ENCODE measurements at places on chromosomes 13 and 19.

- peak; percentile 14 for DNase-seq
Measured at GRCh38 chr13:37085606-37086005, 19.9 kb downstream of the CSNK1A1L start.

GRCh38 chr19:56983171-56983570, 136.6 kb upstream of the USP29 start:
- DNase-seq, result no peak

GRCh38 chr19:38556521-38557174, 61.1 kb downstream of the MAP4K1 start:
- DNase-seq, result no peak

DNA sequence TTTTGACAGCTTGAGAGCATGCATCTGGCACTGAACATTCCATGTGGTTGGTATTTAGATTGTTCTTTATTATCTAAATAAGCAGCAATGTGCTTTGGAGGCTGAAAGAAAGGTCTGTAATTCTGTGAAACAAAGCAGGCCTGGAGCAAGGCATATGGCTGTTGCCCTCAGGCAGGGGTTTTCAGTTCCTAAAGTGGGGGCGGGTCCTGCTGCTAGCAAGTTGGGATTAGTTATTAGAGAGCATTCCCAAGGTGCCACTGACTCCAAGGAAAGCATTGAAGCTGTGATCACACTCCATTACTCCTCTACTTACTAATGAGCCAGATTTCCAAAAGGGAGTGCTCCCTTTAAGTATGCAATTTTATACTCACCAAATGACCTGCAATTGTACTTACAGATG, 432.2 kb downstream of the OLFM4 start:
- no peak for DNase-seq

GRCh38 chr13:41916173-41916954, 44.5 kb downstream of the VWA8 start:
- peak; percentile 61 for DNase-seq

DNA sequence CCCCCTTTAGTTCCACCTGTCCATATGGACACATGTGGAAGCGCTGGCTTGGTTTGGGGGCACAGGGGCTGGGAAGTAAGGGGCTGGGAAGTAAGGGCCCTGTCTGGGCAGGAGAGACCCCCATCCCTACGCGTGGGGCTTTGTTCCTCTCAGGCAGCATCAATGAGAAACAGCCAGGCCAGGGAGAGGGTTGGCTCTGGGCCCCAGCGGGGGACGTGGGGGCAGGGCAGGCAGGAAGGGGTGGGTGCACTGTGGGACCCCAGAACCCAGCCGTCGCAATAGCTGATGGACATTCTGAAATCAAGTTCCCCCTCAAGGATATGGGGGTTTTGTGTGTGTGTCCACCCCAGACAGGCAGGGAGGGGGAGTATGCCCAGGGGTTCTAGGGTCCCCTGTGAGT, 1.2 kb downstream of the NCAN start:
- DNase-seq, result no peak

DNA sequence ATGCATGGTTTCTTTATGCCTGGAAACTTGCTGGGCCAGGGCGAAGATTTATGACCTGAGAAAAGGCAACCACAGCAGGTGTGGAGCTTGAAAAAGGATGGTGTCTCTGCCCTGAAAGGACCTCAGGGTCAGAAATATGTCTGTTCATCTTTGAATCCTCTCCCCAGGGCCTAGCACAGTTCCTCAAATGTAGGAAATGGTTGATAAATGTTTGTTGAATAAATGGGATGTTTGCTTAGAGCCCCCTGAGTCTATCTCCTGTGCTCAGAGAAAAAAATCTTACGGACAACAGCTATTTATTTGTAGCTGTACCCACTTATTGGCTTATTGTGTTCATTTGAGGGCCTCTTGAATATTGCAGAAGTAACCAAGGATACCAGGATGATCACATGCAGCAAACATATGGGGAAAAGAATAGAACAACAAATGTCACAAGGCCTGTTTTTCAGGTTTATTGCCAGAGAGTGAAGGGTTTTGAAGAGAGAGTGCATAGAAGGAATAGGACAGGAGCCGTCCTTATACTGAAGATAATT, 114.5 kb downstream of the KLF5 start:
- no peak for DNase-seq

- no peak for DNase-seq
Measured at GRCh38 chr19:41159881-41160280, 33.1 kb upstream of the CYP2S1 start.

DNA sequence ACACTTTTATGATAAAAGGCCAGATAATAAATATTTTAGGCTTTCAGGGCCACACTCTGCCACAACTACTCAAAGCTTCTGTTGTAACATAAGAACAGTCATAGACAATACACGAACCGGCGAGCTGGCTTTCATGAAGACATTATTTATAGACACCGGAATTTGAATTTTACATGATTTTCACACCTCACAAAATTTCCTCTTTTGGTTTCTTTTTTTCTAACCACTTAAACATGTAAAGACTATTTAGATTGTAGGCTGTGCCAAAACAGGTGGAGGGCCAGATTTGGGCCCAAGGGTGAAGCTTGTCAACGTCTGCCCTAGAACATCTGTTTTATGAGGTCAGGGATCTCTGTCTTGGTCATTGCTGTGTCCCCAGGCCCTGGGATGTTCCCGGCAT, 29.7 kb upstream of the FXYD3 start:
- DNase-seq, result no peak

- DNase-seq, result no peak
Measured at GRCh38 chr13:43757266-43757665, 29.5 kb downstream of the ENOX1 start.

DNA sequence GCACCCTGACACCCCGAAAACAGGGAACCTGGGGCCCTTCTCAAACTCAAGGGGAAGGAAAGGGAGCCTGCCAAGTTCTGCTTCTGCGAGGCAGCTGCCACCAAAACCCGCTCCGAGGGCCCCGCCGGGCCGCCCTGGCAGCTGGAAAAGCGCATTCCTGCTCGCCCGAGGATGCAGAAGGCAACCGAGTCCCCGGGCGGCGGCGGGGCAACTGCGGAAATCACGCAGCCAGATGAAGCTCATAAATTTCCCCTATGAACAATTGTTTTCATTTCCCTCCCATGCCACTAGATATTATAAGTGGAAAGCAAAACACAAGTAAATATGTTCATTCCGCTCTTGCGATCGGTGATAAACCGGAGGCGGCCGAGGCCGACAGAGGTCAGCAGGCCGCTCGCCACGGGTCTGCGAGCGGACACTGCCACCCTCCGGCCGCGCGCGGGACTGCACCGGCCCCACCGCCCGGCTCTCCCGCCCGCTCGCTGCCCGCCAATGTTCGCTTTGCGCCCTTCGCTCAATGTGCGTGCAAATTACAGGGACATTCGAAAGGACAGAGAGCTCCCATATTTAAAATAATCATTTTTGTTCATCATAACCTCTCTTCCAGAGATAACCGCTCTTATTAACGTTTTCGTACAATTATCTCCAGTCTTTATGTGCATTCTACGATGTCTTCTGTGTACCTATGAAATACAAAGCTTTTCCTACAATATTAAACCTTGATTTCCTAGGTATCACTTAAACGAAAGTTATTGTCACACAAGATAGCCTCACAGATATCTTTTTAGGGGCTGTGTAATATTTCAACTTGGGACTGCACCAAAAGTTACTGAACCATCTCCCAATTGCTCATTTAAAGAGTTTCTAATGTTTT, 120.8 kb upstream of the ZNF507 start:
- DNase-seq, result peak; percentile 93

GRCh38 chr13:26819046-26819445, 58.5 kb upstream of the GPR12 start:
- no peak for DNase-seq

GRCh38 chr13:102286326-102286725, 115.5 kb downstream of the FGF14 start:
- DNase-seq, result peak; percentile 9

DNA sequence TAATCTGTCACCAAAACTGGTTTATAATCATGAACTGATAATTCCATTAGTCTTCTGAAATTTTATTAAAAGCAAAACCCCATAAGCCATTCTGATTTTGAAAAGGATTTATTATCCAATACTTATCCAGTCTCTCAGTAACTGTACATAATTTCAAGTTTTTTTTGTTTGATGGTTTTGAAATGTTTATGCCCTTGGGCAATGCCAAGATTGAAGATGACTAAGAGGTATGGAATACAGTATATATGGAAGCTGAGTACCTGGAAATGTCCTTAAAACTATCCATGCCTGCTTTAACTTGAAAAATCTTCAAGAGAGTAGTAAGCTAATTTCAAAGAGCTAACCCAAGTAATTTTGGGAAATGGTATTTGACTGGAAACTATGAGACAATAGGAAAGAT, 1.8 kb upstream of the NEK5 start:
- no peak for DNase-seq

DNA sequence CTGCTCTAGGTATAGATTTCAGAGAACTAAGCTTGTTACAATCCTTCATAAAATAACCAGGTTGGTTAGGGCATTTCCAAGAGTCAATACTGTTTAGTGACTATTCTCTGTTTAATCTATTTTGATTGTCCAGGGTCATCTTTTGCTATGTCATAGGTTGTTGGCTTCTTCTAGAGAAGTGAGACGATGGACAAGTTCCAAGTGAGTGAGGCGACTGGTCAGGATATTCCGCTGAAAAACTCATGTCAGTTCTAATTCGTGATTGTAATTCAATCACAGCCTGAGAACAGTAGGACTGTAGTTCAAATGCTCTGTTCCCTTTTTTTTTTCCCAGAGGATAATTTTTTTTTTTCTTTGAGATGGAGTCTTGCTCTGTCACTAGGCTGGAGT, 15.8 kb upstream of the ALOX5AP start:
- no peak for DNase-seq

DNA sequence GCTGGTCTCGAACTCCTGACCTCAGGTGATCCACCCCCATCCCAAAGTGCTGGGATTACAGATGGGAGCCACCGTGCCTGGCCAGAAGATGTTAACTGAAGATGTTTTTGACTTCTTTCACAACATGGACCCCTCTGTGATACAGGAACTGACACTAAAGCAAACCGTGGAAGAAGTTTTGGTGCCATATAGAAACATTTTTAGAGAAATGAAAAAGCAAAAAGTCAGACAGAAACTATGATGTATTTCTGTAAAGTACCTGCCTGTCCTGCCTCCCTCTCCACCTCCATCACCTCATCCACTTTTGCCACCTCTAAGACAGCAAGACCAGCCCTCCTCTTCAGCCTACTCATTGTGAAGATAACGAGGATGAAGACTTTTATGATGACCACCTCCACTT, 11.3 kb downstream of the FBXO27 start:
- no peak for DNase-seq

DNA sequence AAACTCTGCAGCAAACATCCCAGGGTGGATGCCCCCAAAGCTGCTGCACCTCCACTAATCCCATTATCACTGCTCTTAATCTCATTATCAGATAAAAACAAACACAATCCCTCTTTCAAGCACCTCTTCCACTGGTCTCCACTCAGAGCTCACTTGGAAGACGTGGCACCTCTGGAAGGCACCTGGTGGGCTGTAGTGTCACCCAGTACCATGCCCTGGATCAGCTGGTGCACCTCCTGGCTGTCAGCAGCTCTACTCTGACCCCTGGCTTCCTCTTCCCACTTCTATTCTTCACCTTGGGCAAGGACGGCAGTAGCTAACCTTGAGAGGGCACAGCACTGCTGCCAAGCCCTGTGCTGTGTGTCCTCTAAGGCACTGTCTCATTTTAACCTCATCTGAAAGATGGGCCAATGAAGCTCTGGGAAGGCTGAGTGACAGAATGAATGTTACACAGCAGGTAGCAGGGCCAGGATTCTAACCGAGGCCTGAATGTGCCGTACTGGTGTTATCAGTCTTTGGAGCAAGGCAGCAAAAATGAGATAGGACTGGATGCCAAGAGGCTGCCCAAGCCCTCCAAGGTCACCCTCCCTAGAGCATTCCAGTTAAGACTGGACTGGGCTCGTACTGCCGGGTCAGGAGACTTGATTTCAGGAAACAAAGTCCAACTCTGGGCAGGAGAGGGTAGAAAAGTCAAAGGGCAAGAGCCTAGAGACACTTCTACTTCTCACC, 7.4 kb downstream of the BRD4 start:
- DNase-seq, result no peak

DNA sequence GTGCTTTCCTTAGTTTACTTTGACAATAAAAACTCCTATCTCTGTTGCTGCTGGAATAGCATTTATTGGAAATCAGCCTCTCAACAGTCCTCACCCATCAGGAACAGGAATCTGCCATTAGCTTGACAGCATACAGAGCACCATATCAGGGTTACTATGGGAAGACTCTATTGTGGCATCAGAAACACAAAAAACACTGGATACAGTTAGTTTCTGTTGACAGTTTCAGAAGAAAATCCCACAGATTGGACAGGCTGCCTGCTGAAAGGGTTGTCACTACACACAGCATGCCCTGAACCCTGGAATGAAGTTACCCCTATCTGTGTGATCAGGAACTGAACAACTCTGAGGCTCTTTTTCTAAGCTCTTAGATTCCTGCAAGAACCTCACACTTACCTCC, 172.7 kb downstream of the ENOX1 start:
- no peak for DNase-seq

GRCh38 chr19:3982701-3983541, 2.3 kb downstream of the EEF2 start:
- peak; percentile 64 for DNase-seq

- DNase-seq, result peak; percentile 6
Measured at GRCh38 chr13:65889368-65889767, 1340.8 kb downstream of the PCDH9 start.

- no peak for DNase-seq
Measured at GRCh38 chr13:29526741-29527140, 68.7 kb downstream of the SLC7A1 start.

DNA sequence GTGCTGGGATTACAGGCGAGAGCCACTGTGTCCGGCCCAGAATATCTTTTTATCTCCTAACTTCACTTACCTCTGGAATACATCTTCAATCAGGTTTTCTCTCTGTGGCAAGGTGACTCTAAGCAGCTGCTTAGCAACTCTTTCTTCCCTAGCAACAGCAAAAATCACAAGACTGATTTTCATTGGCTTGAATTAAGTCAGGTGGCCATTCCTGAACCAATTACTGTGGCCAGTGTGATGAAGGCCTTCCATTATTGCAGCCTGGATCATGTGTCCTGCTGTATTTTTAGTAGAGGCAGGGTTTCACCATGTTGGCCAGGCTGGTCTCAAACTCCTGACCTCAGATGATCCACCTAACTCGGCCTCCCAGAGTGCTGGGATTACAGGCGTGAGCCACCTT, 9.0 kb upstream of the LTBP4 start:
- DNase-seq, result no peak

GRCh38 chr13:114161644-114162532, 17.2 kb upstream of the CFAP97D2 start:
- DNase-seq, result peak; percentile 59

GRCh38 chr13:111572956-111573761, 252.7 kb downstream of the TEX29 start:
- DNase-seq, result no peak

DNA sequence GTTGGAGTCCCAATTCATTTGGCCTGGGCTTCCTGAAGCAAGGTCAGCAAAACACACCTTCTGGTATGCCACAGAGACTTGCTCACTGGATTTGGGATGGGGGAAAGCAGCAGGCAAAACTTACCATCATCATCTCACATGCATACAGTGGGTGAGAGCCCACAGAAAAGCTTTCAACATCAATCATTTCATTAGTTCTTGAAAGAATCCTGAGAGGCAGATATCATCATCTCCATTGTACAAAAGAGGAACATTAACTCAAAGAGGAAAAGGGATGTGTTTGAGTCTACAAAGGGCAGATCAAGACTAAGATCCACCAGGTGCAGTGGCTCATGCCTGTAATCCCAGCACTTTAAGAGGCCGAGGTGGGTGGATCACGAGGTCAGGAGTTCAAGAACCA, 6.4 kb downstream of the WDR87 start:
- no peak for DNase-seq

- no peak for DNase-seq
Measured at GRCh38 chr13:50257646-50258045, 242.4 kb downstream of the KCNRG start.
